ENCODE measurements at places on chromosomes 3 and 15.

DNA sequence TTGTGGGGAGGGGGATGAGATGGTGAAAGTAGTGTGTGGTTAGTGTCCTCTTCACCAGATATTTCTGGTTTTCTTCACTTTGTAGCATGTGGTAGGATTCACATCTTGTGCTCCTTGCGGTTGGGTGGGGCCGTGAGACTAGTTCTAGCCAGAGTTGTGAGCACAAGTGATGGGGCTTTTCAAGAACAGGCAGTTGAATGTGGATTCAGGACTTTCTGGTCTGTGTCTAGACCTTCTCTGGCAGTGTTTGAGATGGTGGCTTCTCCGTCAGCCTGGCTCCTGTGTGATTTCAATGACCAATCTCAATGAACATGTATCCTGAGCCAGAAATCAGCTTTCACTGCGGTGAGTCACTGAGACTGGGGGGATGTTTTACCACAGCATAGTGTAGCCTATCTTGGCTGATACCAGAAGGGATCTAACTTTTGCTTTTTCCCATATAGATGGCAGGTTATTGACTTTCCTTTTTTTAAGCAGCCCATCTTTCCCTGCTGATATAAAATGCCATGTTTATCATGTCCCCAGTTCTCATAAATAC lies 82.6 kb downstream of the RPLP1 start:
- no peak for DNase-seq

- no peak for DNase-seq
Observed at GRCh38 chr3:128554465-128555097, 61.6 kb upstream of the GATA2 start.

GRCh38 chr3:130480736-130481135 lies 36.2 kb upstream of the COL6A6 start:
- no peak for DNase-seq

DNA sequence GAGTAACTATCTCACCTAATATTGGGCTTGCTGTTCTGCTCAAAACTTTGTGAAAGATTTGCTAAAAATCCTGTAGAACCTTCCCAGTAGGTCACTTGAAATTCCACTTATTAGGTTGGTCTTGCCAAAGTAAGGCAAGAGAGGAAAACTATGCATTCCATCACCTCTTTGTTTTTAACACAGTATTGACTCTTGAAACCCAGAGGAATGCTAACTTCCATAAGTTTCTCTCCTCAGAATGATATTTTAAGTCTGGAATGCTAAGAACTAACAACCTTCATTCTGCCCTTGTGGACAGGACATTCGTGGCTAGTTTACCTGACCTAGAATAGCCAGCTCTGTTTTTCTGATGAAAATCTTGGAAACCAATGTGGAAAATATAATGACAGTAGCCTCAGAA lies 154.5 kb downstream of the TMCO5A start:
- DNase-seq: no peak

DNA sequence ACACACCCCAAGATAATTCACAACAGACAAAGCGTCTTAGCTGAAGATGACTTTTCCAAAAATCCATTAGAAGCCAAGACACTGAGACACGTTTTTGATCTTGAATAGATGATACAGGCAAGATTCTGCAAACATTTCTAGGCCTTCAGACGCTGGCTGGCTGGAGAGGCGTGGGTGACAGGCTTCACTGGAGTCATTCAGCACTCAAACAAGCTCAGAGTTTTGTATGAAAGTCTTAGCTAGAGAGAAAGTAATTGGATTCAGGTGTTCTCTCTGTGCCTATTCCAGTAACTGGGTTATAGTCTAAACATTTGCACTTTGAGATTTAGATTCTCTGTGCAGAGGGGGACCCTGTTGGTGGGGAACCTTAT lies 147.7 kb upstream of the BHLHE40 start:
- DNase-seq: no peak

- no peak for DNase-seq
Observed at GRCh38 chr15:41937568-41937923, 34.8 kb downstream of the EHD4 start.

GRCh38 chr3:177463863-177464262 lies 266.6 kb upstream of the TBL1XR1 start:
- no peak for DNase-seq

GRCh38 chr15:55513152-55513551 lies 5.1 kb upstream of the DNAAF4 start:
- DNase-seq: no peak

GRCh38 chr15:101018016-101018415 lies 98.9 kb downstream of the LRRK1 start:
- no peak for DNase-seq

- DNase-seq: no peak
Observed at GRCh38 chr3:170330366-170330765, 27.1 kb upstream of the SKIL start.

DNA sequence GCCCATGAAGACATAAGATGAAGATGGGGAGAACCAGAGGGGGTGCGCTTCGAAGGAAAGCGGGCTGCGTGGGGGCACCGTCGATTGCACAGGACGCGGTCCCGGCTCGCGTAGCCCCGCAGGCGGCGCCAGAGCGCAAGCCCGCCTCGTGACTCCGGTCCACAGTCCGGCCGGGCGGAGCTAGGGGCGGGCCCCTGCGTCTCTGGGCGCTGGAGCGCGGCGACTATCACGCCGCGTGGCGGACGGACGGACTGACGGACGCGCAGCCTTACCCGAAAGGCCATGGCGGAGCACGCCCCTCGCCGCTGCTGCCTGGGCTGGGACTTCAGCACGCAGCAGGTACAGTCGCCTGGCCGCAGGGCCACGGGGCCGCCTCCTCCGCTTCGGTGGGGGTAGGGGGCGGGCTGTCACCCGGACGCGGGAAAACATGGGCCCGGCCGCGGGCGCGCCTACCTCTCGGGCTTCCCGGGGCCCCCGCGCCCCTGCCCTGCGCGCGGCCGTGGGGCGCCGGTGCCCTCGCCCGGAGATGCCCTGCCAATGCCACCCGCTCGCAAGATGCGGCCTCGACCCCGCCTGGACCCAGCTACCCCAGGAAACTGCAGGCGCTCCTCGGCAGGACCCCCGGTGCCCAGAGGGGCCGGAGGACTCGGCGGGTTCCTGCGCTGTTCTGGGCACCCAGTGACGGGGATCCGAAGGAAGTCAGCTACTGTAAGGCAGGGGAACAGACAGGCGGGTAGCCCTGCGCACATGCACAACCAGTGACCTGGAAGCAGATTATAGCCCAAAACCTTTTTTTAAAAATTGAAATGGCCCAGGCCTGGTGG lies at the start of gene XYLB:
XYLB (plus strand) TSS at position 199 of the 824 bp plus-strand sequence; CDS start at position 283, 84 bp downstream.
- DNase-seq: peak; percentile 88

DNA sequence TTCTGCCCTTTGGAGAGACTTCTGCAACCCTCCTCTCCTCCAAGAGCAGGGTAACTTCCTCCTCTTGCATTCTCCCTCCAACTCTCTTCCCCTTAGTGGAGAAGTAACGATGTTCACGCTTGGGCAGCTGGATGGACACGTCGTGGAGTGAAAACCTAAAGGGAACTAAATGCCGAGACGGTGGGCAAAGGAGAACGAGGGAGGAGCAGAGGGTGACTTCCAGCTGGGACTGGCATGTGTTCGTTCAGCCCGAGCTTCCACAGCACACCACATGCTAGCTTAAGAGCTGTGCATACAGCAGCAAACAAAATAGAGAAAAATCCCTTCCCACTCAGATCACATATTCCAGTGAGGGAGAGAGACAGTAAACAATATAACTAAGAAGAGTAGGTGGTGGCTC lies 179.8 kb downstream of the SLCO3A1 start:
- DNase-seq: no peak

DNA sequence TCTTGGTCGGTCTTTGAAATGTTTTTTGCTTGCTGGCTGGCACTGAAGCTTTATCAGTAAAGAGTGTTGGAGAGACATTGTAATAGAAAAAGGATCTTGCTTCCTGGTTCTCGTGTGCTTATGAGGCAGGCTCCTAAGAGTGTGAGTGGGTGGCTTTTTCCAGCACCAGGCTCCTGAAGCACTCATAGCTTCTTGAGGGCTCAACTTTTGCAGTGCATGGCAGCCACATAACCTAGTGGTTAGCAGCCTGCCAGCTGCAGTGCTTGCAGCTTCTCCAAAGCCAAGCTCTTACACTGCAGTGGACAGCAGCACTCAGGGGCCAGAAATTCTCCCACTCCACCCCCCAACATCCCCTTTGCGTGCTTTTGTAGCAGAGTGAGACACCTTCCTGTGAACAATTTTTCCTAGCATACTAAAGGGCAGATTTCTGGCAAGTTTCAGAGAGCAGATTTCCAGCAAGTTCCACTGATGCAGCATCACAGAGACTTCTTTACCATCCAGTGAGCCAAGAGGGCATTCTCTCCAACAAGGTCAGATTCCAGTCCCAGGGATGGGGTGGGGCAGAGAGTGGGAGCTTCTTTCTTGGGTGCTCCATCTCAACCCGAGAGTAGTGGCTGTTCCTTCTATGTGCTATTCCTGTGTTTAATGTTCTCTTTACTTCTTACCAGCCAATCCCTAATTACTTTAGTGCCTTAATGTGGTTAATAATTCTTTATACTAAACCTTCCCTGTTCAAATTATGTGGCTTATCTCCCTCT lies 15.8 kb upstream of the ARHGEF26 start:
- peak; percentile 9 for DNase-seq

DNA sequence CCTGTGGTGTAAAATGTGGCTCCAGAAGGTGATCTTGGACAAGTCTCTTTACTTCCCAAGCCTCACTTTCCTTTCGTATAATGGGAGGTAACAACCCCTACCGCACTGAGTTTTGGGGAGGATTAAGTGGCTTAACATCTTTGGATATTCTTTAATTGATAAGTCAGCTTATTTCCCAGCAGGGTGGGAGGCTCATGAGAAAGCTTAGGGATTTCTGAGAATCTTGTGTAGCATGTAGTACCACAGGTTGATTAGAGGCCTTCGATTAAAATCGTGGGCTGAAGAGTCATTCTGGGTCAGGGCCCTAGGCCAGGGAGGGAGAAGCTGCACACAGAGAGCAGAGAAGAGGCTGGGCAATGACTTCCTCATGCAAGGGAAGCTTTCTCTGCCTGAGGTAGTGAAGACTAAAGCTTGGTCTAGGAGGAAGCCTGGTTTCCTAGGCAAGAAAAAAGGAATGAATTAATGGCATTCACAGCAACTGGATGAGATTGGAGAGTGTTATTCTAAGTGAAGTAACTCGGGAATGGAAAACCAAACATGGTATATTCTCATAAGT lies 1.5 kb upstream of the NMNAT3 start:
- no peak for DNase-seq

- DNase-seq: no peak
Observed at GRCh38 chr15:100175406-100176114, 166.2 kb downstream of the ADAMTS17 start.

- DNase-seq: no peak
Observed at GRCh38 chr3:143329567-143330211, 210.1 kb downstream of the CHST2 start.

DNA sequence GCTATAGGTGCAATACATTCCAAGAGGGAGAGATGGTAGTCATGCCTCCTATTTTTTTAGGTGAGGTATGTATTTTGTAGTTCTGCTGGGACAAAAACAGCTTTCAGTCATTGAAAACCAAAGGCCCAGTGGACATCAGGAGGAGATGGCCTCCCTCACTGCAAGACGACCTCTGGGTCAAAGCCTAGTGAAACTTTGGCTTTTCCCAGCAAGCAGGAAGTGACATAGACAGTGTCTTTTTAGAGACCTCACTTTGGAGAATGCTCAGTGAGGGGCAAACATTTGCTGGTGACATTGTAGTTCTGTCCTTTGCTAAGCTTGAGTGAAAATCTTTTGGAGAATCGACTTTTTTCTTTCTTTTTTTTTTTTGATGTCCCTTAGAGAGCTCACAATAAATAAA lies 27.3 kb downstream of the LIPC start:
- no peak for DNase-seq

GRCh38 chr15:99014803-99015697 lies 7.5 kb upstream of the PGPEP1L start:
- DNase-seq: no peak

GRCh38 chr3:65262548-65262947 lies 574.7 kb upstream of the ADAMTS9 start:
- no peak for DNase-seq

DNA sequence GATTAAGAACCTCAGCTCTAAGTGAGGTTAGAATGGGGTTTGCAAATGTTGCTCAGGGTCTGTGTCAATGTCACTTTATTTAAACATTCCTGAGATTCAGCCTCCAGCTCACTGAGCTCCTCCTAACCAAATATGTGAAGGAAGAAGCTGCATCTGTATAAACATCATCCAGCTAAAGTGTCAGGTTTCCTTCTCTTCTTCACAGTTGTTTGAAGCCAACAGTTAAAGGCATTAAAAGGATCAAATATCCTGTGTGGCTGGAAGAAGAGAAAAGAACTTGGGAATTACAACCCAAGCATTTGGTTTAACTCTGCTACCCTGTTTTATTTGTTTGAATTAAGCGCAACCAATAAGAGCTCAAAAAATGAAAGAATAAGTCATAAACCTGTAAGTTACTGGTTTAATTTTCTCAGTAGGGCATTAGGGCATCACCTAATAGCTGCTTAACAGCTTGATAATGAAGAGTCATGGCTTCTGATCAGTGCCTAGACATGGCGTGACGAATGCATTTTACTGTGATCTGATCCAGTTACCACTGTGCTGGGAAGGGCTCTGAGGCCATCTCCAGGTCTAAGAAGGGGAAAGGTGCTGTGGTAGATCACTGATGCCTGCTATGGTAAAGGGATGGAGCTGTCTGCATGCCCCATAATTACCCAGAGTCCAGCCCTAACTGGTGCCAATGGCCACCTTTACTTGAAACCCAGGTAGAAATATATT lies 165.7 kb upstream of the TSC22D2 start:
- DNase-seq: no peak
